ENCODE measurements at places on chromosomes 6 and 20.

DNA sequence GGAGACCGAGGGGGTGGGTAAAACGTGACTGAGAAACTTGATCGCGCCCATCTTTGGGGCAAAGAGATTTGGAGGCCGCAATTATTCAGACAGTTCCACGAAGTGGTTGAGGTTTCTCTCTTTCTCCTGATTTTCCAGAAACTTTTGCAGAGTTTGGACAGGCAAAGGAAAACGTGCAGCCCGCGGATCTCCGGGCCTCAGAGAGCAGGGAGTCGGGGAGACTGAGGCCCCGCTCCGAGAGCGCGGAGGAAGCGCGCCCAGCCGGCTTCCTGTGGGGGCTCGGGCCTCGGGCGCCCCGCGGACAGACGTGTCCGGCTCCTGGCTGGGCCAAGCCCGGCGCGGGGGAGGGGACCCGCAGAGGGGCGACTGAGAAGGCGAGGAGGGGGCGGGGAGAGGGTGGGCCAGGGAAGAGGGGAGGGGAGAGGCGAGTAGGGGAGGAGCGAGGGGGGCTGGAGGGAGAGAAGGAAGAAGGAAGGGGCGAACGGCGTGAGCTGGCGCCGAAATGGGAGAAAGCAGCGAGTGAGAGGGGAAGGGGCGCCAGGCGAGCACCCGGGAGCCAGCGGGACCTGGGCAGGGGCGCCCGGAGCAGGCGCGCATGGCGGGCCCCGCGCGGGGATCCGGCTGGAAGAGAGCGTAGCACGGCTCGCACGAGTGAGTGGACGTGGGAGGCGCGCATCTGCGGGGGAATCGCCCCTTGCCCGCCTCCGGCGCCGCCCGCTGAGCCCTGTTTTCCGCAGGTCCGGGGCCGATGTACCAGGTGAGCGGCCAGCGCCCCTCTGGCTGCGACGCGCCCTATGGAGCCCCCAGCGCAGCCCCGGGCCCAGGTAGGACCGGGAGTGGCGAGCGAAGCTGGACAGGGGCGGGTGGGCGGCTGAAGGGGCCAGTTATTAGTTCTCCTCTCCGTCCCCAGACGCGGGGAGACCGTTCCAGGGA lies at the start of gene MDFI:
Gene MDFI, plus strand, starts transcription at position 467 of the 933 bp plus-strand sequence. Its CDS starts 282 bp downstream, at position 749.
- no peak for DNase-seq

GRCh38 chr20:31497838-31498540 lies 16.3 kb upstream of the HM13 start:
- DNase-seq, result no peak

GRCh38 chr6:108797951-108798669 lies 50.1 kb upstream of the ARMC2 start:
- DNase-seq, result no peak

DNA sequence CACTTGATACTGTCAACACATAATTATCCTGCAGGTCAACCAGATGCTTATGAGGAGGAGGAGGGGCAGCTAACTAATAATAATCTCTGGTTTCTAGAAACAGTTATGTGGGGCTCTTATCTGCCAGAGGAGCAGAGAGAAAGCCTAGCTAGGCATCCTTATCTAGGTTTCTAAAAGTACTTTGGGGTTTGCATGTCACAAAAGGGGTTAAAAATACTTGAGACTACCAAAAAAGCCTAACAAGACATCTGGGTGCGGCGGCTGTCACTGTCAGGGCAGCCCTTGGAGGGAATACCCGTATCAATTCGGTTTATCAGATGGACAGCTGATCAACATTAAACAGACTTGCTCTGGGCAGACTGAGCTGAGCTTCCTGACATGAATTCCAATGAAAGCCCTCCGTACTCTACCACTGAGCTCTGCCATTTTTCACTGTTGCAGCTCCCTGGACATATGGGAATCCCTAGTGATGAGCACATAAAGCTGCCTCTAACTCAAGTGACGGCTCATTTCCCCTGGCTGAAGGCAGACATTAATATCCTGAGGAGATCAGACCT lies 166.6 kb downstream of the PDSS2 start:
- no peak for DNase-seq

DNA sequence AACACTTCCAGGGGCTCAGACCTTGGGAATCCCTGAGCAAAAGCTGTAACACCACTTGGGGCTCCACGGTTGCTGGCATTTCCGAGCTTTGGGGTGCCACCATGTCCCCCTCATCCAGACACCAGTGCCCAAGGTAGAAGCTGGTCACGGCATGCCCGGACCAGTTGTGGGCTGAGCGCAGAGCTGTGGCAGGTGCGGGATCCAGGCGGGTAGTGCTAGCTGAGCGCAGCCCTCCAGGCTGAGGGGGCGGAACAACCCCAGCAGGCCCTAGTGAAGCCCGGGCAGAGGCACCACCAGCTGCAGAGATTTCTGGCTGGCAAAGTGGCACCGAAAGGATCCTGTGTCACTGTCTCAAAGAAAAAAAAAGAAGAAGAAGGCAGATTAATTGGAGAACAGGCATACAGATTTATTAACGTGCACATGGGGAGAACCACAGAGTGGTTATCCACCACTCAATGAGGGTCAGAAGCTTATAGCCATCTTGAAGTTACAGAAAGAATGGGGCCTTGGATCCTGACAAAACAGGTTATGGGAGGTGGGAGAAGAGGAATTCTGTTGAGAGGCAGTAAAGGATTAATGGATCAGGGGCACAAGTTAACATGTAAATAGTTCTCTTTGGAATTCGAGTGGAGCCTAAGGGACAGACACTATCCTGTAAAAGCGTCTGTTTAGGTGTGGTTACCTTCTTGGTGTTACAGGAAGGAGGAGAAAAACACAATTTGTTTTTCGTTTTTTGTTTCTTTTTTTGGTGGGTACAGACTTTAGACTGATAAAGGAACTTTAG lies 107.5 kb downstream of the CD24 start:
- no peak for DNase-seq

DNA sequence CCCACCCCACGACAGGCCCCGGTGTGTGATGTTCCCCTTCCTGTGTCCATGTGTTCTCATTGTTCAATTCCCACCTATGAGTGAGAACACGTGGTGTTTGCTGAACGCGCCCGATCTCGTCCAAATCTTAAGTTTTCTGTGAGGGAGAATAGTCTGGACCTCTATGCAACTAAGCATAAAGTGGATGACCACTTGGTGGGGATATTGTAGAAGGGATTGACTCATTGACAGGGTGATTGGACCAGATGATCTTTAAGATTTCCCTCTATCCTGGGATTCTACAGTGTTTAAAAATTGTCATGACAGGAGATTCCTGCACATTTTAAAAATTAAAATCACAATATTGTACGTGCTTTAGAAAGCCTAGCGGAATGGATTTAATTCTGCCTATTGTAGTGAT lies 141.3 kb downstream of the TRMT11 start:
- no peak for DNase-seq

DNA sequence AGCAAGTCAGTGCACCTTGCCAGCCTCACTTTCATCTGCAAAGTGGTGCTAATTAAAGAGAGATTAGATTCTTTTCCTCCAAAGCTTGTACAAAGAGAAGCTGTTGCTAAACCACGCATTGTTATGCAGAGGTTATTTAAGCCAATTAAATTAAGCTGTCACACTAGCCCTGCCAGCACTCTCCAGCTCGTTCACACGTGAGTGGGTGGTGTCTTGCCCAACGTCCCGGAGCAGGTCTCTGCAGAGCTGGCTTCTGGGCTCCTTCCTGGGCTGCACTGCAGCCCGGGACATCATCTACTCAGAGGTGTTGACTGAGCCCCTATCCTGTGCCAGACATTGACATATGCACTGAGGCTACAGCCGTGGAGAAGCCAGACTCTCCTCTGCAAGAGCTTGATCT lies 401.6 kb upstream of the SULF2 start:
- DNase-seq, result no peak

DNA sequence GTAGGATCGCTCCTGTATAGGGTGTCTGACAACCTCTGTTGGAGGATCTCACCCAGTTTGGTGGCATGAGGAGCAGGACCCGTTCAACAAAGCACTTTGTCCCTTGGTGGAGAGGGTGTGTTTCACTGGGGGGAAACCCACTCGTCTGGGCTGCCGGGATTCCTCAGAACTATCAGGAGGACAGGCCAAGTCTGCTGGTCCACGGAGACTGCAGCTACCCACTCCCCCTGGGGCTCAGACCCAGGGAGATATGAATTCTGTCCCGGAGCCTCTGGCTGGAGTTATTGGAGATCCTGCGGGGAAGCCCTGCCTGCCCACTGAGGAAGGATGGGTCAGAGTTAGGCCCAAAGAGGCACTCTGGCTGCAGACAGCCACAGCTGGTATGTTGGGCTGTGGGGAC lies 233.1 kb downstream of the PKHD1 start:
- no peak for DNase-seq

DNA sequence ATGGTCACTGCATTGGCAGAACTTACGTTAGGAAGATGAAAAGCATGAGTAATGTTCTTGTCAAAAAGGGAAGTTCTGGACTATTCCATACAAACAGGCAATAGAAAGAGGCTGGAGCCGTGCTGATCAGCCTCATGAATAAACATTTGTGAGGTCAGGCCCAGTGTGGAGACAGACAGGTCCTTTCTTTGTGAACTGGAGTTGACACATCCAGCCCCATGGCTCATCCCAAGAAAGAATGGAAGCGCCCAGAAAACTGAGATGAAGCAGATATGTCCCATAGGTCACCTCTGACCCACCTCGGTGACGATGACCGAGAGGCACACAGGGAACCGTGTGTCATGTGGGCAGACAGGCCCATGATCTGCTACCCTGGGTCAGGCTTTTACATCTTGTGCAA lies 276.0 kb upstream of the SGK1 start:
- DNase-seq, result no peak

- no peak for DNase-seq
These were observed 1.9 kb downstream of the ELOVL2 start for GRCh38 chr6:11042025-11042749.

DNA sequence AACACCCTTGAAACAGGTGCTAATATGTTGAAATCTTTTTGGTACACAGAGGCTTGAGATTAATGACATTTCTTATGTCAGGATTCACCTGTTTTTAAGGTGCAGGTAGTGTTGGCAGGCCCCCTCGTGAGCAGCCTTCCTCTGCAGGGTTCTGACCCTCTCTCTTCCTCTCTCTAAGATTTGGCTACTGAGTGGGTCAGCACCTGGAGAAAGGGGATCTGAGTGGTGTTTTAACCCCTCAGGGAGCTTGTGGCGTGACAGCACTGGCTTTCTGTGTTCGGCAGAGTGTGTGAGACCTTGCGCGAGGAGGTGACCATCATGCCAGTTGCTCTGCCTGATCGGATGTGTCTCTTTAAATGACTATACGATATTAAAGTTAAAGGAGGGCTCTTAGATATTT lies 37.1 kb downstream of the HIVEP1 start:
- peak; percentile 35 for DNase-seq

DNA sequence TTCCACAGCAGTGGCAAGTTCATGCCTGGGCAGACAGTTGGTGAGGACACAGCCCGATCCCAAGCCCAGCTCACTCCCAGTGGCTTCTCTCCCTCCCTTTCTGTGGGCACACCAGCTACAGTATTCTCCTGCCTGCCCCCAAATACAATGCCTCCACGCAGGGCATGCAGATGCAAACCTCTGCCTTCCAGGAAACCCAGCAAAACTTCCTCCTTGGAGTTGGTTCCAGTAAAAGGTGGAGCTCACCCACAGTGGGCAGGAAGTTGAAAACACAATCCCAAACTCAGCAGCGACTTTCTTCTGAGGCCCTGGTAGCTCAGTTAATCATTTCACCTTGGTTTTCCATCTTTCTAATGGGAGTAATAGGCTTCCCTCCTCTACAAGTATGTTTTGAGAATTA lies 93.7 kb downstream of the LY86 start:
- no peak for DNase-seq

GRCh38 chr6:137391061-137391814 lies 103.0 kb downstream of the OLIG3 start:
- DNase-seq, result no peak
